ENCODE measurements at places on chromosomes 11 and 22.

GRCh38 chr11:58334708-58335107 is 24.2 kb downstream of the OR5B17 start:
- no peaks in the 10 kb centered on the region for H3K4me1 ChIP-seq
- H3K27ac ChIP-seq, result no peak overlapping the region
- DNase-seq, result no peak
- H3K27me3 ChIP-seq, result peaks cover 32% of the 10 kb centered on the region
- no peak overlapping the region for H3K4me3 ChIP-seq
- peaks cover 12% of the 10 kb centered on the region for H3K36me3 ChIP-seq

DNA sequence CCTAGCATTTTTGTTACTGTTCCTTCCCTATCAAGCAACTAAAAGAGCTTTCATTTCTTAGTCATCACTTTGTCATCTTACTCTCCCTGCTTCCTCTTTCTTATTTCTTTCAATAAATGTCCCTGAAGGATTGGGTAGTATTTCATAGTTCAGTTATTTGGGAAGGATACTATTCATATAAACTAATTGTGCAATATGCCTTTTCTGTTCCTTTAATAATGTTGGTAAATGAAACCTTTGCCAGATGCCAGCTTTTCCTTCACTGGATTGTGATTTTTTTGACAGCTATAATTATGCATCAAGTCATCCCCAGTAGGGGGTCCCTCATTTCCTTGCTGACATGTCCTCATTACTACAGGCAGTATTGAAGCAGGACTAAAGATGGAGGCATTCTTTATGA is 101.7 kb downstream of the ATM start:
- peak overlapping the region; percentile 45 for H3K27ac ChIP-seq
- no peak for DNase-seq
- H3K36me3 ChIP-seq, result peaks cover 15% of the 10 kb centered on the region

- H3K27me3 ChIP-seq, result no peaks in the 10 kb centered on the region
- peaks cover 18% of the 10 kb centered on the region for H3K4me1 ChIP-seq
- H3K4me3 ChIP-seq, result no peak overlapping the region
- H3K27ac ChIP-seq, result no peak overlapping the region
- no peak for DNase-seq
- peaks cover 20% of the 10 kb centered on the region for H3K36me3 ChIP-seq
These were observed 24.2 kb downstream of the MRE11 start for GRCh38 chr11:94469416-94469815.

- no peaks in the 10 kb centered on the region for H3K4me1 ChIP-seq
- no peak overlapping the region for H3K27ac ChIP-seq
- H3K4me3 ChIP-seq, result no peak overlapping the region
- DNase-seq, result no peak
These were observed 32.6 kb downstream of the SVIP start for GRCh38 chr11:22797047-22797446.

GRCh38 chr22:25013607-25014006 is 61.1 kb downstream of the KIAA1671 start:
- H3K27ac ChIP-seq, result no peak overlapping the region
- no peak overlapping the region for H3K4me3 ChIP-seq
- H3K27me3 ChIP-seq, result peaks cover 15% of the 10 kb centered on the region
- no peaks in the 10 kb centered on the region for H3K36me3 ChIP-seq
- no peaks in the 10 kb centered on the region for H3K4me1 ChIP-seq

GRCh38 chr22:50684986-50685385 is 12.4 kb downstream of the SHANK3 start:
- no peak overlapping the region for H3K27ac ChIP-seq
- H3K4me1 ChIP-seq, result no peaks in the 10 kb centered on the region
- H3K4me3 ChIP-seq, result no peak overlapping the region
- no peak for DNase-seq
- no peaks in the 10 kb centered on the region for H3K36me3 ChIP-seq

- H3K4me3 ChIP-seq, result no peak overlapping the region
- no peak overlapping the region for H3K27ac ChIP-seq
- peaks cover 33% of the 10 kb centered on the region for H3K27me3 ChIP-seq
- no peak for DNase-seq
- H3K36me3 ChIP-seq, result no peaks in the 10 kb centered on the region
These were observed 841 bp downstream of the B3GNT6 start for GRCh38 chr11:77035039-77035438.

- H3K27me3 ChIP-seq, result no peaks in the 10 kb centered on the region
- H3K36me3 ChIP-seq, result no peaks in the 10 kb centered on the region
- no peak overlapping the region for H3K27ac ChIP-seq
- H3K4me1 ChIP-seq, result no peaks in the 10 kb centered on the region
- H3K4me3 ChIP-seq, result no peak overlapping the region
These were observed 1075.5 kb downstream of the OPCML start for GRCh38 chr11:132456751-132457328.

- no peak for DNase-seq
- H3K4me1 ChIP-seq, result peaks cover 36% of the 10 kb centered on the region
- peak overlapping the region; percentile 70 for H3K27ac ChIP-seq
- no peaks in the 10 kb centered on the region for H3K36me3 ChIP-seq
These were observed 39.0 kb downstream of the MAML2 start for GRCh38 chr11:96303980-96304379.

DNA sequence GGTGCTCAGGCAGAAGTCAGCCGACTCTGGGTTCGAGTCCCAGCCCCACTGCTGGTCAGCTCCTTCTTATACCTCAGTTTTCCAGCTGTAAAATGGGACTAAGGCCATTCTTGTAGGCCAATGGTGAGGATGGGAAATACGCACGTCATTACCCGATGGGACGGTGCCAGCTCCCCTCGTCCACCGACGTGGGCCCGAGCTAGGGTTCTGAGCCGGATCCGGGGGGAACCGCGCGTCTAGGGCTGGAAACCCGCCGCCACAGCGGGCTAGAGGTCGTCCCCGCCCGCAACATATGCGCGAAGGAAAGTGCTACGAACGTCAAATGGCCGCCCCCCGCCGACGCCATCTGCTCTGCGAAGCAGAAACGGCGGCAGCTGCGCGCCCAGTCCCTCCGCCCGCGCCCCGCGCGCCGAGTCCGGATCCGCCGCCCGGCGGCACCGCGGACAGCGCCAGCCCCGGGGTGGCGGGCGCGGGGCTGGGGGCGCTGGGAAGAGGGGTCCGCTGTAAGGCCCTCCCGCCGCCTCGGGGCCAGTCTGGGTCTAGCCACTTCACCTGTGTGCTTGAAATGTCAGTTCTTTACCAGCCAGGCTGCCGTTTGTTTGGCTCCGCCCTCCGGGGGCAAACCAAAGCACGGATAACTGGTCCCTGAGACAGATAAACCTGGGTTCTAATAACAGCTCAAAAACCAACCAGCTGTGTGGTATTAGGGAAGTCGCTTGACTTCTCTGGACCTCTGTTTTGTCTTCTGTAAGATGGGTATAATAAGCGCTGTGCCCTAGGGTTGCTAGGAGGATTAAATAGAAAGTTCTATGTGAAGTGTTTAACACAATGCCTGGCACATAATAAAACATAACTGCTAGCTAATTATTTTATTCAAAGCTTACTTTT is 103.5 kb upstream of the RCN1 start:
- peaks cover 4% of the 10 kb centered on the region for H3K36me3 ChIP-seq
- DNase-seq, result no peak
- H3K4me3 ChIP-seq, result no peak overlapping the region

DNA sequence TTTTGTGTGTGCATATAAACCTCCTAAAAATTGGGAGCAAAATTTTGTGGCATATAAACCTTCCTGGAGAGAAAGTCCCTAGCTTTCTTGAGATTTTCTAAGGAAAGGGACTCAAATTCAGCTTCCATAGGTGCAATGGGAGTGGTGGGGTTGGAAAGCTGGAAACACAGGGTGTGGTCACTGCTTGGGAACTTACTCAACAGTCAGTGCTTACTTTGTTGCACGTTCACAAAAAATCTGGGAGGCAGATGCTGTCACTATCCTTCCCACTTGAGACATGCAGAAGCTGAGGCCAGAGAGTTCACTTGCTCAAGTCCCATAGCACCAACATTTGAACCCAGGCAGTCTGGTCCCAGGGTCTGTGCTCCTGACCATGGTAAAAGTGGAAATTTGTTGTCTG is 3.9 kb upstream of the CATSPERZ start:
- peaks cover 51% of the 10 kb centered on the region for H3K27me3 ChIP-seq
- H3K36me3 ChIP-seq, result no peaks in the 10 kb centered on the region
- H3K4me1 ChIP-seq, result peaks cover 17% of the 10 kb centered on the region
- H3K27ac ChIP-seq, result no peak overlapping the region
- no peak for DNase-seq

- no peak overlapping the region for H3K27ac ChIP-seq
- no peaks in the 10 kb centered on the region for H3K27me3 ChIP-seq
These were observed 211.4 kb downstream of the ETS1 start for GRCh38 chr11:128375961-128376360.

- peaks cover 15% of the 10 kb centered on the region for H3K4me1 ChIP-seq
- no peak for DNase-seq
- no peaks in the 10 kb centered on the region for H3K36me3 ChIP-seq
- H3K4me3 ChIP-seq, result peak overlapping the region; percentile 85
These were observed 10.2 kb downstream of the YPEL4 start for GRCh38 chr11:57639321-57640067.

- H3K27me3 ChIP-seq, result no peaks in the 10 kb centered on the region
- no peak for DNase-seq
- H3K36me3 ChIP-seq, result peaks cover 5% of the 10 kb centered on the region
- H3K4me3 ChIP-seq, result no peak overlapping the region
- no peaks in the 10 kb centered on the region for H3K4me1 ChIP-seq
These were observed 734.3 kb upstream of the ARHGAP42 start for GRCh38 chr11:99952816-99953215.

Measured in natural killer cell treated with Interleukin-12 subunit alpha and Interleukin-12 subunit beta and Interleukin-15 and Interleukin-18, amount 100 ng/mL, for 72 hours (primary cell).